Diencephalon (tissue), 1 donor: ENCODE measurements at places on chromosomes 3 and 15. TPM values are rescaled to one million over a fixed set of nuclear protein-coding genes. Genes with fewer than 3 reads are reported as not detected.

Gene PAK6
- 23.5 TPM for total RNA-seq

Gene DZIP3
- 84.0 TPM for total RNA-seq

Gene ILDR1
- total RNA-seq = not detected

Gene KBTBD12
- total RNA-seq = 1.8 TPM

Gene NDN
- total RNA-seq = 130 TPM

Gene CCK
- 14.5 TPM for total RNA-seq

Gene CPNE9
- 12.7 TPM for total RNA-seq

Gene LCTL
- total RNA-seq = 0.46 TPM

Gene CPB1
- total RNA-seq = not detected

Gene SNRPN
- 445 TPM for total RNA-seq

Gene MOBP
- total RNA-seq = 0.92 TPM

Gene SAMD7
- not detected for total RNA-seq

Gene SLC7A14
- total RNA-seq = 32.1 TPM

Gene LYSMD4
- total RNA-seq = 20.1 TPM

Gene MME
- 9.7 TPM for total RNA-seq

Gene CAND2
- 16.8 TPM for total RNA-seq

Gene PRRT3
- total RNA-seq = 9.9 TPM

Gene TLR9
- total RNA-seq = under 0.01 TPM

Gene INSYN1
- 36.0 TPM for total RNA-seq

Gene CD47
- 310 TPM for total RNA-seq

Gene TRIM42
- total RNA-seq = not detected

Gene ATP13A5
- total RNA-seq = 0.92 TPM

Gene SLC2A2
- not detected for total RNA-seq

Gene OR5K2
- not detected for total RNA-seq

Gene FBXO40
- total RNA-seq = not detected

Gene DHFR2
- total RNA-seq = 7.6 TPM

Gene APBA2
- total RNA-seq = 129 TPM

Gene NR1I2
- 0.23 TPM for total RNA-seq

Gene PCSK6
- total RNA-seq = 17.8 TPM

Gene ITGA11
- total RNA-seq = 0.92 TPM

Gene C3orf85
- not detected for total RNA-seq

Gene SLC9C1
- total RNA-seq = 0.23 TPM

Gene LNP1
- total RNA-seq = 16.6 TPM

Gene GOLGA8G
- not detected for total RNA-seq

Gene CLRN1
- total RNA-seq = not detected

Gene SLC6A6
- 12.5 TPM for total RNA-seq

Gene HDC
- total RNA-seq = 22.1 TPM

Gene CD86
- total RNA-seq = 1.8 TPM

Gene CADPS
- total RNA-seq = 370 TPM

Gene PIGBOS1
- 8.5 TPM for total RNA-seq

Gene LRTM1
- not detected for total RNA-seq

Gene PLCL2
- total RNA-seq = 112 TPM

Gene SEMA3F
- 7.8 TPM for total RNA-seq

Gene ACP3
- 1.2 TPM for total RNA-seq

Gene MESP1
- total RNA-seq = 2.5 TPM

Gene PLEKHO2
- total RNA-seq = 7.6 TPM

Gene RHCG
- 1.8 TPM for total RNA-seq

Gene LRRC31
- not detected for total RNA-seq

Gene ARPP21
- 310 TPM for total RNA-seq

Gene SLC12A1
- total RNA-seq = 5.8 TPM

Gene SAXO2
- total RNA-seq = 14.8 TPM

Gene ANKDD1A
- 13.8 TPM for total RNA-seq

Gene ZBTB11
- 43.1 TPM for total RNA-seq
